Kidney (tissue), 22 donors: ENCODE measurements at places on chromosomes 16 and 17. TPM values are rescaled to one million over a fixed set of nuclear protein-coding genes. Genes with fewer than 3 reads are reported as not detected.
A peak's percentile ranks its signal among the peaks of the same experiment; 100 is the strongest.

VAT1L gene
- 0.85 TPM for total RNA-seq

- H3K36me3 ChIP-seq, result no peaks in the 10 kb centered on the region
- no peaks in the 10 kb centered on the region for H3K27me3 ChIP-seq
- H3K4me1 ChIP-seq, result no peaks in the 10 kb centered on the region
- no peak overlapping the region for H3K27ac ChIP-seq
- no peak overlapping the region for H3K4me3 ChIP-seq
- DNase-seq, result no peak
These were observed 11.5 kb downstream of the KCNJ12 start for GRCh38 chr17:21387616-21388015.

- peak; percentile 27 for DNase-seq
- H3K27me3 ChIP-seq, result no peaks in the 10 kb centered on the region
- no peak overlapping the region for H3K4me3 ChIP-seq
These were observed 272.4 kb downstream of the IRF8 start for GRCh38 chr16:86171329-86171728.

- DNase-seq, result peak; percentile 37
- no peaks in the 10 kb centered on the region for H3K27me3 ChIP-seq
- no peak overlapping the region for H3K27ac ChIP-seq
- no peaks in the 10 kb centered on the region for H3K36me3 ChIP-seq
- peaks cover 12% of the 10 kb centered on the region for H3K4me1 ChIP-seq
These were observed 16.1 kb downstream of the SGCA start for GRCh38 chr17:50181591-50182560.

DNA sequence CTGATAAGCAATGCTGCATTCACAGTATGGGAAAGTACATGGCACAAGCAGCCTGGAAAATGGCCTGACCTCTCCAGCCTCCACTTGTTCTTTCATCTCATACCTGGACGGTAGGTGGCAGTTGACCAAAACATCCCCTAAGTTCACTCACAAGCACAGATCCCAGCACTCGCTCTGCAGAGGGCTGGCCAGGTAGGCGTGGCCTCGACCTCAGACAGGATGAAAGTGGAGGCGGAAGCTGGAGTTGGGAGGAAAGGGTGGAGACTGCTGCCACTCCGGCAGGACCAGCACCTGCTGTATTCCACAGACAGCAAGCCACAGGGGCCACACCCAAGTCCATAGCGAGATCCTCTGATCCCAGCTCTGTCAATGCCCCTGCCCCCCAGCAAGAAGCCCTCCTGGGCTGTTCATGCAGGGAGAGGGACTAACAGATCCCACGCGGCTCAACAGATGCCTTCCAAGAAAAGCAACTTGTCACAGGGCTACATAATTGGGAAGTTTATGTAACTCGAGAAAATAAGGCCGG lies 31.3 kb downstream of the ZCCHC14 start:
- H3K36me3 ChIP-seq, result peaks cover 6% of the 10 kb centered on the region
- no peak overlapping the region for H3K4me3 ChIP-seq
- peak; percentile 94 for DNase-seq
- H3K27ac ChIP-seq, result peak overlapping the region; percentile 90
- no peaks in the 10 kb centered on the region for H3K27me3 ChIP-seq
- H3K4me1 ChIP-seq, result peaks cover 5% of the 10 kb centered on the region
